ENCODE measurements at places on chromosomes 1 and 21.

- no peak for DNase-seq
Measured at GRCh38 chr1:61839679-61840078, 97.4 kb downstream of the PATJ start.

DNA sequence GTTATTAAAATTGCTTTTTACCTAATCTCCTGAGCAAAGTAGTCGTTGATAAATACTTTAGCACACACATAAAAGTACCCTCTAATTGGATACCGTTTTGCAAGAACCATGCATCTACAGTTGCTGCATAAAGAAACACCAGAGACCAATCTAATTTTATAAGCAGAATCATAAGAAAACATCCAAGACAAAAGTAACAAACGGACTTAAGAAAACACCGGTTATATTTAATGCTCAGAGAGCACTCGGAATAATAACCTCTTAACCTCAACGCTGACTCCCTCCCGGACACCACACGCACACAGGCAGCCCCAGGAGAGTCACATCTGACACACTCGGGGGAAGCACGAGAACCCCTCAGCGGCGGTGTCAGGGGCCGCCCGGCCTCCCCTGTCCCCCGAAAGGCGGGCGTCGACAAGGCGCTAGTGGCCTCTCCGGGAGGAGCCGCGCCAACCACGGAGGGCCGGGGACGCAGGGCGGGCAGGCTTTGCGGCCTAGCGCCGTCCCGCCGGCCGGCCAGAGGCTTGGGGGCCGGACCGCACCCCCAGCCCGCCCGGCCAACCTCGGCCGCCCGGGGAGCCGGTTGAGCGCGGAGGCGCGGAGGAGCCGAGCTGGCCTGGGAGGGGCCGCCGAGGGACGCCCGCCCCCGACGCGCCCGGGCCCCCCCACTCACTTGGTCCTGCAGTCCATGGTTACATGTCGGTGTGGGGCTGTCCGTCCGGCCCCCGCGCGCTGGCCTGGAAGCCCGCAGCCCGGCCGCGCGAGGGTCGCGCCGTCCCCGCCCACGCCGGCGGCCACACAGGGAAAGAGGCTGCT, 606 bp downstream of the DENND1B start:
- no peak for DNase-seq

- DNase-seq, result no peak
Measured at GRCh38 chr1:20662110-20662475, 924 bp upstream of the DDOST start.

DNA sequence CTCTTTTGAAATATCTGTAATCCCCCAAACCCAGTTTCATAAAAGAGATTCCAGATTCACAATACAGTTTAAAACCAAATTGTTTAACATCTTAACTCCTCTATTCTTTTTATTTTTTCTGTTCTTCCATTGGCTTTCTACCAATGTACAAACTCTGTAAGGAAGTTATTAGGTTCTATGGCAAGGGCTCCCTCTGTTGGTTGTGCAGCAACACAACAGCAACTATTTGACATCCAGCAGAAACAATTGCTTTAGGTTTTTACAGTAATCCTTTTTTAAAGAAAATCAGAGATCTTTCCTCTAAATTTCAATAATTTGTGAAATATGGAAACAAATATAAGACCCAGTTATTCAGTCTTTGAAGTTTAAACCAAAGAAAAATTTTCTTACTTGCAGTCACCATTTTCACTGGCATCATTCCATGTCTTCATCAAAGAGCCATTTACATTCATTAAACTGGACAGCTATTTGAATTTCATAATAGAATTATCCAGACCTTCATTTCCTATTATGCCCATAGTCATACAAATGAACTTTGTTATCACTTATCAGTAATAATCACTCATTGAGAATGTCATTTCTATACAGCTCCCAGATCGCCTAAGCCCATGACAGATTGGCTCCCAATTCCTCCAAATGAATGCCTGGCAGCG, 46.5 kb upstream of the RNF11 start:
- DNase-seq, result no peak

DNA sequence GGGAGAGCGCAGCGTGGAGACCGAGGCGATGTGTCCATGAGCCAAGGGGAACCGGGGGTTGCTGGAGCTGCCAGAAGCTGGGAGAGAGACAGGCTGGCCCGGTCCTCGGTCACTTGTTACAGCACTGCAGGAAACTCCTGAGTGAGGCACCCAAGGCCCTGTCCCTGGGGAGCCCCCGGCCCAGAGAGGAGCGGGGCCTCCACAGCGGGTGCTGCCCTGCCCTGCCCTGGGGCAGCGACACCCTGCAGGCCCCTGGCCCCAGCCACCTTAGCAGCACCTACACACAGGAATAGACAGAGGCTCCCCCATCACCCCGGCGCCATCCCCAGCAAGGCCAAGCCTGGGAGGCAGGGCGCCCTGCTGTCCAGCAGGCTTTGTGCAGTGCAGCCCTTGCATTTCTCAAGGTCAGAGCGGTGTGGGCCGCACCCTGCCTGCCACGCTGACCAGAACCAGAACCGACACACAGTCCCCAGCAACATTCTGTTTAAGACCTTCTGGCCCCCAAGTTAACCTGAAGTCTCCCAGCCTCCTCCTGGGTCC, 6.6 kb upstream of the MEGF6 start:
- DNase-seq, result no peak

DNA sequence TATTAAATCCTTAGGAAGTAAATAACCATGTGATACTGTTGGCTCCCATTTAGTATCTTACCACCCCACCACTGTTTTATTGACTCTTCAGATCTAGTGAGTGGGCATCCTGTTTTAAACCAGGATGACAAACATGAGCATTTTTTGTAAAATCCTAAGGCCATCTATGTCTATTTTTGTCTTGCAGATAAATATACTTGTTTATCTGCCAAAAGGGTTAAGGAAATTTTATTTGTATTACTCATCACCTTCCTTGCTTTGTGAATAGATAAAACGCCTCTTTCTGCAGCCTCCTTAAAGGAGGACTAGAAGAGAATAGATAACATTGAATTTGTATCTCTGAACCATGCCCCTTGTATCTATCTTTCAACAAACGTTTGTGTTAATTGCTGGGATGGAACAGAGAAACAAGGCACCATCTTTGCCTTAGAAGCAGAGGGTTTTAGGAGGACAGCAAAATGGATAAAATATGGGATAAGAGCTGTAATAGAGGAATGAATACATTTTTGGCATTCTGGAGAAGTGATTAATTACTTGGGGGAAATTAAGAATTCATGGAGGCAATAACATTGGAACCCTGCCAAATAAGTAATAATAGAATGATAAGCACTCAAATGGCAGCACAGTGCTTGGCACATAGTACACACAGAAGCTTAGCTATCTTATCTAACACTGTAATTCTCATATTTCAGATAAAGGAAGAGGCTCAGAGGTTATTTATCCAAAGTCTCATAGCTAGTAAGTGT, 14.7 kb downstream of the YTHDF2 start:
- no peak for DNase-seq

GRCh38 chr1:26281971-26282370, 2.1 kb downstream of the SH3BGRL3 start:
- no peak for DNase-seq

DNA sequence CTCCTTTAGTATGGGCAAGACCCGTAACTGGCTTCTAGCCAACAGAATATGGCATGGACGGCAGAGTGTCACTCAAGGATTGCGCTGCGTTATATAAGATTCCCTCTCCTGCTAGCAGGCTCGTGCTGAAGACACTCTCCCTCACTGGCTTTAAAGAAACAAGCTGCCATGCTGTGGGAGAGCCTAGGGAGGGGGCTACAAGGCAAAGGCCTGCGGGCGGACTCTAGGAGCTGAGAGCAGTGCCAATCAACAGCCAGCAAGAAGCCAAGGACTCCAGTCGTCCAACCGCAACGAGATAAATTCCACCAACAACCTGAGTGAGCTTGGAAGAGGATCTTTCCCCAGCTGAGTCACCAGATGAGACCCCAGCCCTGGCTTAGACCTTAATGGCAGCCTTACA, 45.9 kb upstream of the GPR157 start:
- no peak for DNase-seq

DNA sequence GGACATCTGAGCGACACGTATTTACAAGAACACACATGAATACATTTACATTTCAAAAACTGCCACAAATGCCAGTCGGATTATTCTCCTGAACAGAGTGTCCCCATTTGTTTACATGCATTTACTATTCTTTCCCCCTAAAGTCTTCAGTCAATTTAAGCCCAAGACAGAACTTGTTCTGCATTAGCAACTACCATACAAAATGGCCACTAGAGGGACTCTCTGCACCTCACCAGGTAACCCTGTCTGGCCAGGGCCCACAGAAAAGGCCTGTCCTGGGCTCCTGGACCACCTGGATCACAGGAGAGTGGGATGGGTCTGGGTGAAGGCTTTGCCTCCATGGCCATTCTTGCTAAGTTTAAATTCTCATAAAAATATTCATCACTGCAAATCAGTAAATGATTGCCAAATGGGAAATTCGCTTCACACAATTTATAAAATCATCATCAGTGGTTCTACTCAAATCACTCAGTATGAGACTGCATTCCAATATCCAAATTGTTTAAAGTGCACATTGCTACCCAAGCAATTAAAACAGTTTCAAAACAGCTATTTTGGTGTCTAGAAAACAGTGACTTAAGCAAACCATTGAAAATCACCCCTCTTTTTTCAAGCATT, 12.5 kb upstream of the GUCA2A start:
- no peak for DNase-seq

DNA sequence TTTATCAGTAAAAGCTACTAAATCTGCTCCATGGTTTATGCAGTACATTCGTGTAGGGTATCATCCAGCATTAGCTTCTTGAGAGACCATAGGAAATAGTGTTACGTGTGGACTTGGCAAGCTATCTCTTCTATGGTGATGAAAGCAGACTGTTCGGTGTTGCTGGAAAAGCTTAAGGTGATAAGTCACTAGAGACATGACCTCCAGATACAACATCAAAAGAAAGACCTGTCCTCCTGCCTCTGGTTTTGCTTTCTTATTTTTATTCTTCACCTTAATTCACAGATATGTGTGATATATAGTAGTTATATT, 53.5 kb upstream of the S1PR1 start:
- no peak for DNase-seq

- no peak for DNase-seq
Measured at GRCh38 chr1:230140221-230141020, 73.4 kb downstream of the GALNT2 start.

- no peak for DNase-seq
Measured at GRCh38 chr1:7648761-7649384, 122.2 kb upstream of the VAMP3 start.

DNA sequence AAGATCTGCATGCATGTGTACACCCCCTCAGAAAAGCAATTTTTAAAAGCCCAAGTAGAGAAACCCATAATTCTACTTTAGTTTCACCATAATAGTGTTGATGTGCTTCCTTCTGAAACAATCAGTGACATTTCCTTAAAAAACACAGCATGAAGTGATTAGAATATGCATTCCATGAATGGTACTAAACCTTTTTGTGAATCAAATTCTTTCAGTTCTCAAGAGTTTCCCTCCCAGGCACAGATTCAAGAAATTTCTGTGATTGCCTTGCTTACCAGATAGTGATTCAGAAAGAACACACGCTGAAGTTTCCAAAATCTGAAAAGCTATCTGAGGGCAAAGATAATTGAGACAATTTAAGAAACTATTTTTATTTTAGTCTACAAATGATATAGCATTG, 136.4 kb upstream of the ADGRL2 start:
- no peak for DNase-seq

All from NCI-H1417 treated with DMSO at 0.1 percent for 48 hours (cell line).